ENCODE measurements at places on chromosomes 1 and 21.

DNA sequence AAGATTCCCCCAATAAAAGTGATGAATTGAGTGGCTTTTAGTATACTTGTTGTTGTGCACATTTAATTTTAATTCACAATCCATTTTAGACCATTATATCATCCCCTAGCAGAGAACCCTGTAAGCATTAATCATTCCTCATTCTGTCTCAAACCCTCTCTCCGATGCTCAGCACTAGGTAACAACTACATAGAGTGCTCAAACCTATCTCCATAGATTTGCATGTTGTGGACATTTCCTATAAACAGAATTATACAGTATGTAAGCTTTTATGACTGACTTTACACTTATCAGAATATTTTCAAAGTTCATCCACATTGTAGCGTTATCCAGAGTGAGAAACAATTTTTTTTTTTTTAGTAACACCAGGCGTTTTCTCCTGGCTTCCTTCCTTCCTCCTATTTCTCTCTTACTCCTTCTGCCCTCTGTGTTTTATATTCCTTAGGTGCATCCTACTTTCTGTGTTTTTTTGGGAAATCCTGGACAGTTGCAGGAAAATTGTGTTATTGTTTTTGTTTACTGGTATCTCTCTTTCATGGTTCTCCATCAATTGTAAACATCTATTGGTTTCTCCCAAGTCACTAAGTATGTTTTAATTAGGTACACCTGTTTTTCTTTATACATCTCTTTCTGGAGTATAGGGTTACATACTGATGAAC, 1528.0 kb upstream of the TPTE start:
- no peak for DNase-seq

DNA sequence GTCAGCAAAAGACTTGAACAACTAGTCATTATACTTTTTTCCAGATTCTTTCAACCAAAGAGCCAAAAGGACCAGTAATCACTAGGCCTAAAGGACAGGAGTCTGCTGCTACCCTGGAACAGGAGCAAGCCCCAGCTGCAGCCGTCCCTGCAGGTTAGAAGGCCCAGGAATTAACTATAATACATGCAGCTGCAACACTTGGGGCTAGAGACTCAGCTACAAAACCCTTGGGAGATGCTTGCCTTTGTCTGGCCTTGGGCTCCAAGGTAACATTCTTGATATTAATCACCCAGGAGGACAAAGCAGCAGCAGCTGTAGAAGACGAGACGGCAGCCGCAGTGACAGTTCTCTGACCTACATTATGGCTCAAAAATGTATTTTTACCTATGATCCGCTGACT, 841.2 kb upstream of the ADGRL4 start:
- DNase-seq, result no peak

GRCh38 chr1:70195342-70195741, 10.0 kb downstream of the LRRC40 start:
- DNase-seq, result no peak

DNA sequence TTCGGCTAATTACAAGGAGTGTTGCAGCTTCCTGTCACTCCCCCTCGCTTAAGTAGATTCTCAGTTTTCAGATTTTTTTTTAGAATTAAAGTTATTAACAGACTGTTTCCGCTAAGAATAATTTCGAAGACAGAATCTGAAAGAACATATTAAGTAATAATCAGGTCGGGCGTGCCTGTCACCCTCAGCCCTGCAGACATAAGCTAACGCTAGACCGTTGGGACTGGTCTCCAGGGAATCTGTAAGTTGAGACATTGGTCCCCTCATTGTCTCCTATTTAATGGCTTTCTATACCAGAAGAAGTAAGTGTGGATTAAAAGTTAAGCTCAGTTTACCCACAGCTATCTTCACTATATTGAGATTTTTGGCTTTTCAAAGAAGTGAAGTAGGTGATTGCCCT, 14.5 kb downstream of the NMNAT1 start:
- DNase-seq, result no peak

GRCh38 chr1:156319664-156320063, 18.4 kb downstream of the CCT3 start:
- DNase-seq, result no peak

GRCh38 chr1:173302366-173302765, 95.2 kb upstream of the TNFSF4 start:
- no peak for DNase-seq

GRCh38 chr21:46374761-46375389, 50.9 kb downstream of the PCNT start:
- DNase-seq, result no peak

Data from stimulated activated CD4-positive, alpha-beta T cell treated with anti-CD3 and anti-CD28 coated beads, Interleukin-1b, Interleukin-23, amount 100 ng/mL, for 1 hour (primary cell).